ENCODE measurements at places on chromosomes 2 and 18.

- no peaks in the 10 kb centered on the region for H3K36me3 ChIP-seq
- H3K4me3 ChIP-seq, result no peak overlapping the region
- no peak overlapping the region for H3K27ac ChIP-seq
- no peak for DNase-seq
These were observed 30.1 kb downstream of the TMEM18 start for GRCh38 chr2:647003-647560.

GRCh38 chr2:219497495-219498279 lies 1.0 kb upstream of the GMPPA start:
- H3K4me1 ChIP-seq, result peaks cover 2% of the 10 kb centered on the region
- no peak for DNase-seq
- H3K27ac ChIP-seq, result no peak overlapping the region
- peaks cover 3% of the 10 kb centered on the region for H3K27me3 ChIP-seq
- H3K4me3 ChIP-seq, result peak overlapping the region; percentile 78
- peaks cover 7% of the 10 kb centered on the region for H3K36me3 ChIP-seq

DNA sequence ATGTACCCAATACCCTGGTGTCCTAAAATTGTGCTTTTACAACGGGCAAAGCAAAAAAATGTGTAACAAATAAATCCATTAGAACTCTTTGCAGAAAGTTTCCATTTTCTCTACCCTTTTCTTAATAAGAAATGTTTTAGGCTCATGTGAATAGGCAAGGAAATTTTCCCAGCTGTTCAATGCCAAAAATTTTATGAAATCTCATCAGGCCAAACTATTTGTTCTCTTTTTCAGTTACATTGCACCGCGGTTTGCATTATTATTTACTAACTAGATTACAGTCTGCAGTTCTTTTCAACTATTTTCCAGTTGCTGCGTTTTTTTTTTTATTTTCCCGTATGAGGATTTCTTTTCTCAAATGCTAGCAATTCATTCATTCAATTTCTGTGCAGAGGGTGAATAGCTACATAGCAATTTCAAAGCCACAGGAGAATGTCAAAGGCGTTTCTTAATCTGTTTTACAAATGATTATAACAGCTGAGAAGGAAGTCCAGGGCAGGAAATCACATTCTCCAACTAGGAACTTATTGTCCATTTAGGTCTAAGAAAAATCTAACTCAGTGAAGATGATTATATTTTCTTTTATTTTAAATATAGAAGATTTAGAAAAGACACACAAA lies 367.5 kb upstream of the MMADHC start:
- H3K4me3 ChIP-seq, result no peak overlapping the region
- H3K27ac ChIP-seq, result no peak overlapping the region
- no peaks in the 10 kb centered on the region for H3K36me3 ChIP-seq
- H3K4me1 ChIP-seq, result no peaks in the 10 kb centered on the region

GRCh38 chr18:55477499-55477859 lies 110.5 kb downstream of the TCF4 start:
- no peaks in the 10 kb centered on the region for H3K4me1 ChIP-seq
- no peaks in the 10 kb centered on the region for H3K36me3 ChIP-seq
- H3K4me3 ChIP-seq, result peak overlapping the region; percentile 53
- H3K27ac ChIP-seq, result peak overlapping the region; percentile 38
- no peaks in the 10 kb centered on the region for H3K27me3 ChIP-seq
- DNase-seq, result no peak

- no peak for DNase-seq
- no peak overlapping the region for H3K27ac ChIP-seq
- H3K4me3 ChIP-seq, result no peak overlapping the region
- H3K36me3 ChIP-seq, result no peaks in the 10 kb centered on the region
- H3K27me3 ChIP-seq, result no peaks in the 10 kb centered on the region
- peaks cover 21% of the 10 kb centered on the region for H3K4me1 ChIP-seq
These were observed 20.6 kb downstream of the KCMF1 start for GRCh38 chr2:84991404-84992160.

DNA sequence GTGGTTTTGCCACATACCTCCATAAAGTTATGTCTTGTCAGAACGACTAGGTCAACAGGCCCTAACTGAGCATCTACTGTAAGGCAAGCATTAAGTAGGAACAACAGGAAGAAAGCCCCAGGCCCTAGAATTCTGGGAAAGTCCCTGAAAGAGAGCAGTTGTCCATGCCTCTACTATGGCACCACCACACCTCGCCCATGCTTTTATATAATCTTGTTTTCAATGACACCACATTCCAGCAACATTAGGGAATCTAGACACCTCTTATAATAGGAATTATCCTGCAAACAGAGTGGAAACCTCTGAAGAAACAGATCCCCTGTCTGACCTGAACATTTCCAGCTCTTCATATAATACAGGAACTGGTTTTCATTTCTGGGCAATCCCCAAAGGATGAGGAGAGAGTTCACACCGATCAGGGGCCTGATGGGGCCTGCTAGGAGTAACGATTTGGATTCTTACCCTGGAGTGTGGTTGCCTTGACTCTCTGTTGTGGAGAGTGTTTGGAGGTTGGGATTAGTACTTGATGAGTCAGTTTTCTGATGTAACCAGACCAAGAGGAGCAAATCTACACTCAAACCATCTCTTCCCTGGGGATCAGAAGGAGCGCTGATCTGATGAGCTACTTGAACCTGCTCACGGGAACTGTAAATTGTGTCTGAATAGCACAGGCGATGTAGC lies 31.9 kb upstream of the CEP68 start:
- no peak overlapping the region for H3K27ac ChIP-seq
- H3K4me3 ChIP-seq, result no peak overlapping the region
- H3K36me3 ChIP-seq, result no peaks in the 10 kb centered on the region
- H3K27me3 ChIP-seq, result no peaks in the 10 kb centered on the region
- H3K4me1 ChIP-seq, result no peaks in the 10 kb centered on the region

DNA sequence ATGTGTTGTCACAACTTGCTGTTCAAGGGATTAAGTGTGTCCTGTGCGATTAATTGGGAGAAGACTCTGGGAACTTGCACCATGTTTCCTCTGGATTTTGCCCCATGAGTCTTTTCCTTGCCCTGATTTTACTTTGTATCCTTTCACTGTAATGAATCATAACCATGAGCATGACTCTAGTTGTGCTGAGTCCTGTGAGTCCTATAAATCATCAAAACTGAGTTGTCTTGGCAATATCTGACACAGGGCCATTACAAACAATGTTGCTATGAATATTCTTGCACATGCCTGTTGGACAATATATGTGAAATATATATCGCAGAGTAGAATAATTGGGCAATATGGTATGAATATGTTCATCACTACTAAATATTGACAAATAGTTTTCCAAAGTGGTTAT lies 56.5 kb upstream of the COL5A2 start:
- peaks cover 4% of the 10 kb centered on the region for H3K36me3 ChIP-seq
- no peaks in the 10 kb centered on the region for H3K27me3 ChIP-seq
- DNase-seq, result no peak

- peak overlapping the region; percentile 44 for H3K27ac ChIP-seq
- no peak overlapping the region for H3K4me3 ChIP-seq
- H3K4me1 ChIP-seq, result peaks cover 4% of the 10 kb centered on the region
- peaks cover 2% of the 10 kb centered on the region for H3K36me3 ChIP-seq
These were observed 75.9 kb downstream of the BABAM2 start for GRCh38 chr2:27966466-27966865.

- H3K4me1 ChIP-seq, result no peaks in the 10 kb centered on the region
- DNase-seq, result no peak
- no peak overlapping the region for H3K4me3 ChIP-seq
- no peaks in the 10 kb centered on the region for H3K27me3 ChIP-seq
These were observed 9.5 kb downstream of the USP40 start for GRCh38 chr2:233556881-233557736.

DNA sequence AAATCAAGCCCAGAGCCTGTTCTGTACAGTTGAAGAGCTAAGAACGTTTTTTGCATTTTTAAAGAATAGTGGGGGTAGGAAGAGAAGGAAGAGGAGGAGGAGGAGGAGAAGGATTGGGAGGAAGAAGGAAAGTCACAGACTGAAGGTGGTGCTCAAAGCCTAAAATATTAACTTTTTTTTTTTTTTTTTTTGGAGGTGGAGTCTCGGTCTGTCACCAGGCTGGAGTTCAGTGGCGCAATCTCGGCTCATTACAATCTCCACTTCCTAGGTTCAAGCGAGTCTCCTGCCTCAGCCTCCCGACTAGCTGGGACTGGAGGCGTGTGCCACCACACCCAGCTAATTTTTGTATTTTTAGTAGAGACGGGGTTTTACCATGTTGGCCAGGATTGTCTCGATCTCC lies 18.3 kb upstream of the KLHL29 start:
- peaks cover 6% of the 10 kb centered on the region for H3K27me3 ChIP-seq
- no peaks in the 10 kb centered on the region for H3K36me3 ChIP-seq
- no peaks in the 10 kb centered on the region for H3K4me1 ChIP-seq
- no peak for DNase-seq
- no peak overlapping the region for H3K27ac ChIP-seq

DNA sequence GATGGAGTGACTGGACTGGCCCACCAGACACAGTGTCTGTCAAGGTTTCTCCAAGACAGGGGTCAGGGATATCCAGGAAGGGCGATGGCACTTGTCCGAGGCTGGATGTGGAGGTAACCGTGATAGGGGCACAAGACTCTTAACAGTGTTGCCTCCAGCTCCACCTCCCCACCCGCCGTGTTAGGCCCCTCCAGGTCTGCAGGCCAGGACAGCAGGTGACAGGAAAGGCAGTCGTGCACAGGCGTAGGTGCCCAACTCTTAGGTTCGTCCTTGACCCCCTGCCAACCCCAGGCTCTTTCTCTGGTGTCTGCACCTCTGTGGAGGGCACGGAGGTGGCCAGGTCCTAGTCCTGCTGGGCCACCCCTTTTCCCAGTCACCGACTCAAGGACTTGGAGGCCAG lies 10.1 kb downstream of the ITM2C start:
- peaks cover 10% of the 10 kb centered on the region for H3K36me3 ChIP-seq
- no peak for DNase-seq
- H3K4me3 ChIP-seq, result no peak overlapping the region
- no peak overlapping the region for H3K27ac ChIP-seq
- peaks cover 19% of the 10 kb centered on the region for H3K27me3 ChIP-seq

DNA sequence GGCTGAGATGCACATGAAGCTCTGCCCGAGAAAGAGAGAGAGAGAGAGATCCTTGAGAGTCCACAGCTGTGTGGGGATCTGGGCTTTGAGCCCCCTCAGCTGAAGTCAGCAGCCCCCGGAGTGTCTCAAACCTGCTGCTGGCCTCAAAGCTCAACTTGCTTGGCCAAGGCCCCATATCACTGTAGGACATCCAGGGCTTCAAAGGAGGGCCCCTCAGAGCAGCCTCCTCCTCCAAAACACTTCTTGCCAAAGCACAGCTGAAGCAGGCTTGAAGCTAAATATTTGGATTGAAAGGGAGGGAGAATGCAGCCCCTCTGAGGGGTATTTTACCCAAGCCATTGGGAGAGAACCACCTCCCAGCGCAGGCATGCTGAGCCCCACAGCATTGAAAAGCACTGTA lies 357.6 kb downstream of the OSR1 start:
- no peaks in the 10 kb centered on the region for H3K27me3 ChIP-seq
- no peaks in the 10 kb centered on the region for H3K36me3 ChIP-seq
- no peaks in the 10 kb centered on the region for H3K4me1 ChIP-seq
- H3K4me3 ChIP-seq, result no peak overlapping the region
- DNase-seq, result no peak

GRCh38 chr18:68733707-68734106 lies 18.8 kb upstream of the TMX3 start:
- H3K4me3 ChIP-seq, result no peak overlapping the region
- H3K27me3 ChIP-seq, result no peaks in the 10 kb centered on the region
- DNase-seq, result no peak
- no peaks in the 10 kb centered on the region for H3K36me3 ChIP-seq
- H3K4me1 ChIP-seq, result no peaks in the 10 kb centered on the region

DNA sequence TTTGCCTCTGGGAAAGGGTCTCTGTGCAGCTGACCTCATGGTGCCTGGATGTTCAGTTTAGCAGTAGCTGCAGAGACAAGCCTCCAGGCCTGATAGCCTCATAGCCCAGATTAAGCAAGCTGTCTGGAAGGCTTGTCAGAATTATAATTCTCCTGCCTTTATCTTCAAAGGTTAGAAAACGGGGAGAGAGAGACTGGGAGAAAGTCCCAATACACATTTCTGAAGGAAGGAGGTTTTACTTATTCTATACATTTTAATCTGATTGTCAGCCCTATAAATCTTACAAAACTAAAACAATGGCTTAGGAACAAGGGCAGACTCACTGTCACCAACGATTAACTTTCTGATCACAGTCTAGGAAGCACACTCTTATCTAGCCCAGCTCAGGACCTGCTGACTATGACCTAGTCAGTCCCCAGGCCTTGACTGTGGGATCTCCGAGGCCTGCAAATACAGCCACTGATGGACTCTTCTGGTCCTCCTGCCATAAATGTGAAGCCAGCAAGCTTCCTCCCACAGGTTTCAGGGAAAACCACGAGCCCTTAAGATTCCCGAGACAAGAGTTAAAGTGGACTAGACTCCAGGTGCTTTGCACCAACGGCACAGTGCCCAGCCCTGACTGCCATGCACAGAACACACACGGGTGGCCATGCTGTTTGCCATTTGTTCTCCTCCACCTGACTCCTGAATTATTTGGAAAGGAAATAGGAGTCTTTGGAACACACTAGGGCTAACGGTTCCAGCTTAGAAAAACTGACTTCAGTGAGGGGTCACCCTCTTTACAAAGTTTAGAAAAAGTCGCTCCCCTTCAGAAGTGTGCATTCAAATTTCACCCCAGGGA lies 111.4 kb upstream of the SMAD7 start:
- H3K4me3 ChIP-seq, result no peak overlapping the region
- peaks cover 2% of the 10 kb centered on the region for H3K36me3 ChIP-seq
- no peaks in the 10 kb centered on the region for H3K4me1 ChIP-seq
- H3K27me3 ChIP-seq, result no peaks in the 10 kb centered on the region
- DNase-seq, result no peak

DNA sequence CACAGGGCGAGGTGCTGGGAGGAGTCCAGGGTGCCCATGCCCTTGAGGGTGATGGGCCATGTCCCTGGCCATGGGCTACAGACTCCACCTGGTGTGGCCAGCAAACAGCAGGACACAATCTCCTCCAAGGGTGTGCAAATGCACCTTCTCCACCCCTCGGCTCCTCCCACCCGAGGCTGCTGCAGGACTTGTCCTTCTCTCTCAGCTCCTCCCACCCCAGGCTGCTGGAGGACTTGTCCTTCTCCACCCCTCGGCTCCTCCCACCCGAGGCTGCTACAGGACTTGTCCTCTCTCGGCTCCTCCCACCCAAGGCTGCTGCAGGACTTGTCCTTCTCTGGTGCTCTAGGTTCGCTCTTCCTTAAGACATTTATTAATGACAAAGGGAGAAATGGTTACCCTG lies 57.3 kb upstream of the SNTG2 start:
- H3K4me1 ChIP-seq, result no peaks in the 10 kb centered on the region
- no peak overlapping the region for H3K27ac ChIP-seq
- peaks cover 32% of the 10 kb centered on the region for H3K27me3 ChIP-seq

DNA sequence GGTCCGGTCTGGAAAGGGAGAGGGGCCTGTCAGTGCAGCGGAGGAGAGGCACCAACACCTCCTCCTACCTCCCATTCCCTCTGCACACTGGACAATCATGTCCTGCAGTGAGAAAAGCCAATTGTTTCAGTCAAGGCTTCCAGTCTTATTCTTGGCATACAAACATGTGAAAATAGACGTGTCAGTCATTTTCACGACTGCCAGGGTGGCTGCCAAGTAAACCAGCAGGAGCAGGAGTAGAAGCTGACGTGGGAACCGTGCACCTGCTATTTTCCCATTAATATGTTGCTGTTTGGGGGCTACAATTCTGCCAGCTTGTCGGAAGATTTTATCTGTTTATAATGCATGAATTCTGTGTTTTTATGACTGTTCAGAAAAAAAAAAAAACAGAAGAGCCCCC lies 202.3 kb downstream of the SPP2 start:
- H3K4me3 ChIP-seq, result no peak overlapping the region
- no peak overlapping the region for H3K27ac ChIP-seq
- no peaks in the 10 kb centered on the region for H3K4me1 ChIP-seq
- no peaks in the 10 kb centered on the region for H3K36me3 ChIP-seq
- H3K27me3 ChIP-seq, result peaks cover 5% of the 10 kb centered on the region

Measured in T-cell (primary cell).